ENCODE measurements at places on chromosomes 13 and 19.

DNA sequence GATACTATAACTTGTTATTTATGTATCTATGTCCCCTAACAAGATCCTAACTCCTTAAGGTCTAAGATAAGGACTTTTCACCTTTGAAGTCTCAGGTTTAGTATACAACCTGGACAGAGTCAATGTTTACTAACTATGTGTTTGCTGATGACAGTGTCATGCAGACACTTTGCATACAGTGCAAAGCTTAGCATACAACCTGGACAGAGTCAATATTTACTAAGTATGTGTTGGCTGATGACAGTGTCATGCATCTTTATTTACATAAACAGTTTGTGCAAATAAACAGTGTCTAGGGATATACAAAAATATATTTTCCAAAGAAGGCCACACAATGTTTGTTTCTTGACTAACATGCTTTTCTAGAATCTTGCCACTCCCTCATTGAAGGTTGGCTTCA lies 34.7 kb downstream of the DCT start:
- no peak for DNase-seq

GRCh38 chr13:75307370-75307949 lies 174.5 kb downstream of the TBC1D4 start:
- no peak for DNase-seq

GRCh38 chr19:40907968-40908735 lies 26.1 kb upstream of the CYP2A7 start:
- DNase-seq, result peak; percentile 6

- DNase-seq, result no peak
These were observed 5.3 kb upstream of the DOCK9 start for GRCh38 chr13:98983182-98983581.

GRCh38 chr13:86085890-86086289 lies 286.7 kb upstream of the SLITRK6 start:
- DNase-seq, result no peak

DNA sequence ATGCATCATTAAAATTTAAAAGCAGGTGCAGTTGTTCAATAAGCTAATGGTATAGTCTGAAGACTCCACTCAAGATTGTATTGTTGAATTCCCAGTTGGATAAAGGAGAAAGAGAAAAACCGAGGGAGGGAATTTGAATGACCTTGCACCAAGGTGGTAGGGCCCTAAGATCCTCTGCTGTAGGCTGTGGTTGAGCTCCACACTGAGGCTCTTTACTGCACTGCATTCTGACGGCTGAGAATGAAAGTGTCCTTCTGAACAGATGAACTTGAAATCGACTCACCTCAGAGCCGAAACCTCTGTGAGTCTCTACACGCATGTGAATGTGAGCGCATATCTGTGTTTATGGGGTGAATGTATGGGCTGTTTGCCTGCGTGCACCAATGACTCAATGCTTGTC lies 388.9 kb upstream of the DACH1 start:
- no peak for DNase-seq

GRCh38 chr19:3145909-3146676 lies 10.3 kb downstream of the GNA15 start:
- no peak for DNase-seq

- no peak for DNase-seq
These were observed 144.0 kb downstream of the KDM4B start for GRCh38 chr19:5112681-5113575.

- DNase-seq, result no peak
These were observed 5.7 kb upstream of the ZNF792 start for GRCh38 chr19:34969721-34970120.

DNA sequence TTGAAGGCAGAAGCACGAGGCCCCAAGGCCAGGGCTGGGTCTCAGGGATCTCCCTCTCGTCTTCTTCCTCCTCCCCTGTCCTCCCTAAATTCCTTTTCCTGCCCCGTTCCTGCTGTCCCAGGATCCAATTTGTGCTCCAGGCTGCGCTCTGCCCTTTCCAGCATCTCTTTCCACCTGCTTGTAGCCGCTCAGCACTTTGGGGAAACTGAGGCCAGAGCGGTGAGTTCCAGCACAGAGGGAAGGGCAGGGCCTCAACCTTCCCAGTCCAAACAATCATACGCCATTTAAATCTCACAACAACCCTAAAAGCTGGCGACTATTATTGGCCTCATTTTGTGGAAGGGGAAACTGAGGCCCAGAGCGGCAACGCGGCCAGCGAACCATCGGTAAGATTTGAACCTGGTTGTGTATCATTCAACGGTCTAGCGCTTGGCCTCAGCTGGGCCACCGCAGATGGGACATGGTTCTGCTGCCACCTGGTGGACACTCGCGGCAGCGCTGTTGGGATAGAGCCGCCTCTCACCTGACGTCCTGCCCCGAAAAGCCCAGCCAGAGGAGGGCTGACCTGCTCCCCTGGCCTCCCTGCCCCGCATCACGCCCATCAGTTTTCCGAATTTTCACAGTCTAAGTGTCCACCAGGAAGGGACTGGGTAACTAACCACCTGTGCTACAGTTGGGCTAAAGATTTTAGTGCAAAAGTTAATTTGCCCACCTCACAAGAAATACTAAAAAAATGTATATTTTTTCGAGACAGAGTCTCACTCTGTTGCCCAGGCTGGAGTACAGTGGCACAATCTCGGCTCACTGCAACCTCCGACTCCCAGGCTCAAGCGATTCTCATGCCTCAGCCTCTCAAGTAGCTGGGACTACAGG lies 4.2 kb upstream of the RPL18A start:
- peak; percentile 81 for DNase-seq

GRCh38 chr13:49571299-49572240 lies 13.8 kb downstream of the RCBTB1 start:
- DNase-seq, result no peak

DNA sequence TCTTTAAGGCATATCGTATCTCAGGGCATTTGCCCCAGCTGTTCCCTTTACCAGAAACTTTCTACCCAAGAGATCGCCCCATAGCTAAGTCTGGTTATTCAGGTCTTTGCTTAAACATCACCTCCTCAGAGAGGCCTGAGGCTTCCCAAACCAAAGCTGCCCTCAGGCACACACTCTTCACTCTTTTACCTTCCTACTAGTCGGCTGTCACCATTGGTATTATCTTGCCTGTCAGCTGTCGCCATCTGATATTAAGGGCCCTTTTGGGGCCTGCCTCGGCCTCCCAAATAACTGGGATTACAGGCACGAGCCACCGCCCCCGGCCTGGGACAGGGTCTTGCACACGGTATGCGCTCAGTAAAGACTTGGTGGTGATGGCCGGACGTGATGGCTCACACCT lies 1.0 kb downstream of the GADD45GIP1 start:
- no peak for DNase-seq

GRCh38 chr13:102461302-102461701 lies 59.5 kb upstream of the FGF14 start:
- DNase-seq, result no peak

GRCh38 chr19:35932291-35932936 lies 3.8 kb upstream of the LRFN3 start:
- no peak for DNase-seq

DNA sequence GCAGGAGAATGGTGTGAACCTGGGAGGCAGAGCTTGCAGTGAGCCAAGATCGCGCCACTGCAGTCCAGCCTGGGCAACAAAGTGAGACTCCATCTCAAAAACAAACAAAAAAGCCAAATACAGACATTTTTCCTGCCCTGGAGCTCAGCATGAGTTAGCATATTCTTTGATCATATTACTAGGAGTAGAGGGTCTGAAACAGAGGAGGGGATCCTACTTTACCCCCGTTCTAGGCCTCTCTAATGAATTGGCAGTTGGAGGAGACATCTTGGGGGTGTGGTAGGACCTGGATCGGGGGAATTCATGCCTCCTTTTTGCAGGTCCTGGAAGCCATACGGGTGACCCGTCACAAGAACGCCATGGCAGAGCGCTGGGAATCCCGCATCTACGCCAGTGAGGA lies 12.3 kb downstream of the MISP start:
- DNase-seq, result no peak

DNA sequence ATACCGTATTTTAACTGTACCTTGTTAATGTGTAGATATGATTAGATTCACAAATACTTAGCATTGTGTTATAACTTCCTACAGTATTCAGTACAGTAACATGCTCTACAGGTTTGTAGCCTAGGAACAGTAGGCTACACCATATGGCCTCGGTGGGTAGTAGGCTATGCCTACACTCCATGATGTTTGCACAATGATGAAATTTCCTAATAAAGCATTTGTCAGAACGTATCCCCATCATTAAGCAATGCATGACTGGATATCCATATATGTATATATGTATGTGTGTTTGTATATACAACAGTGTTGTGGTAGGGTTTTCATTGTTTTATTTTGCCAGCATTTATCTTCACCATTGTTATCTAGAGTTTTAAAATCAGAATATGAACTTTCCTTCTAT lies 119.4 kb downstream of the SLC7A1 start:
- no peak for DNase-seq

GRCh38 chr13:44287958-44288357 lies 85.7 kb upstream of the SERP2 start:
- DNase-seq, result no peak

DNA sequence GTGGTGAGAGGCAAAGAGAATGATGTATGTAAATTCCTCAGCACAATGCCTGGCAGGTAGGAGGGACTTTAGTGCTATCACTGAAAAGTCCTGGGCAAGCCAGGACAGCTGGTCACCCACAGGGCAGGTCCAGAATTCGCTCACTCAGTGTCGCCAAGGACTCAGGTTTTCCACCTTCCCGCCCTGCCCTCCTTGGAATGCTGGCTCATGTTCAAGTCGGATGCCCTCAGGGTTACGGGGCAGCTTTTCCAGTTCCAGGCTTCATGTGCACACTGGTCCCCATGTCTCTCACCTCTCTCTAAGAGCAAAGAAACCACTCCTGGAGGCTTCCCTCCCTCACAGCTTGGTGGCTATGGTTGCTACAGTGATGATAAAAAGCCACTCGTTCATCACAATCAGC lies 24.8 kb upstream of the NAXD start:
- DNase-seq, result no peak

GRCh38 chr19:13152974-13153568 lies 2.9 kb downstream of the IER2 start:
- peak; percentile 99 for DNase-seq

GRCh38 chr13:24911133-24911908 lies 147.4 kb downstream of the RNF17 start:
- DNase-seq, result no peak

- DNase-seq, result no peak
These were observed 91.7 kb downstream of the SERP2 start for GRCh38 chr13:44465318-44465717.

GRCh38 chr13:94968040-94968756 lies 255.9 kb upstream of the SOX21 start:
- DNase-seq, result no peak

GRCh38 chr19:39194832-39195542 lies 1.8 kb upstream of the NCCRP1 start:
- no peak for DNase-seq

GRCh38 chr19:19155495-19156219 lies 14.4 kb downstream of the MEF2B start:
- no peak for DNase-seq

- DNase-seq, result no peak
These were observed 77.0 kb downstream of the ZNF536 start for GRCh38 chr19:30449078-30449590.

DNA sequence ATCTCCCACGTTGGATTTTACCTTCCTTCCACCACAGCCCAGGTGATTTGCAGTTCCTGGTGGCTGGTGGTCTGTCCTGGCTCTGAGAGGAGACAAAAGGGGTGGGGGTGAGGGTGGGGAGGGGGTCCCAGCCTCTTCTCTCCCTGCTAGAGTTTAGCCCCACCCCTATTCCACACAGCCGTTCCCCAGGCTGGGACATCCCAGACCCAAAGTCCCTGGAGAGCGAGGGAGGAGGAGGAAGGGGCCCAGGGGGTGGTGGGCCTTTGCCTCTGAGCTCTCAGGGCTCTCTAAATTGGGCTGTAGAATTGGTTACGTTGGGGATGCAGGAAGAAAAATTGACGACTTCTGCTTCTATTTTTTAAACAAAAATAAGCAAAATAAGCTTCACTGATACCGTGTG lies 81.9 kb downstream of the SLC6A16 start:
- DNase-seq, result no peak

DNA sequence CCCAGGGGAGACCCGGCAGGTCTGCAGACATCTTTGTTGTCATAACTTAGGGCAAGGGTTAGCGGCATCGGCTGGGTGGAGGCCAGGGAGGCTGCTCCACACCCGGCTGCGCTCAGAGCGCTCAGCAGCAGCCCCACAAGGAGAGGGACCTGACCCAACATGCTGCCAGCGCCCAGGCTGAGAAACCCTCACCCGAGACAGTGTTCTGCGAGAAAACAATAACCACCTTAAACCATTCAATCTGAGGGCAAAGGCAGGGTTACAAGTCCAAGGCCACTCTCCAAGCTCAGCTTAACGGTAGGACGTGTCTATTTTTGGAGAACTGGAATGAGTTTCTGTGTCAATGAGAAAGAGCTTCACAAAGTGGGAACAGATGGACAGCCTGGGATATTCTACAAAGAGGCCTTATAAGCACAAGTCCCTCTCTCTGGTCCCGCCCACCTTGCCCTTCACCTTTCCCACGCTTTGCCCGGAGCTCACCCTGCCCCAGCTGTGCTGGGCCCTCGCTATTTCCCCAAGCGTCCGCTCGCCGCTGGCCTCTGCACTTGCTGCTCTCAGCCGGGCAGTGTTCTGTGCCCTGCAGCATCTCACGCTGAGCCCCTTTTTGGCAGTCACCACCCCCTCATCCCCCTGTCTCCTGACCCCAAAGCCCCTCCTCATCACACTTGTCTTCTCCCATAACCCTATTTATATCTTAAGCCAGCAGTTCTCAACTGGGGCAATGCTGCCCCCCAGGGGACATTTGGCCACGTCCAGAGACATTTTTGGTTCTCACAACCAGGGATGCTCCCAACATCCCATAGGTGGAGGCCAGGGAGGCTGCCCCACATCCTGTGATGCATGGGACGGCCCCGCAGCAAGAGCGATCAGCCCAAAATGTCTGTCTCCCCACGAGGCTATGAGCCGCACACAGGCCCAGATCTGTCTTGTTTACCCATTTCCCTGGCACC lies 17.6 kb downstream of the PPP1R12C start:
- no peak for DNase-seq

GRCh38 chr19:21028969-21029268 lies 8.5 kb downstream of the ZNF430 start:
- DNase-seq, result no peak

DNA sequence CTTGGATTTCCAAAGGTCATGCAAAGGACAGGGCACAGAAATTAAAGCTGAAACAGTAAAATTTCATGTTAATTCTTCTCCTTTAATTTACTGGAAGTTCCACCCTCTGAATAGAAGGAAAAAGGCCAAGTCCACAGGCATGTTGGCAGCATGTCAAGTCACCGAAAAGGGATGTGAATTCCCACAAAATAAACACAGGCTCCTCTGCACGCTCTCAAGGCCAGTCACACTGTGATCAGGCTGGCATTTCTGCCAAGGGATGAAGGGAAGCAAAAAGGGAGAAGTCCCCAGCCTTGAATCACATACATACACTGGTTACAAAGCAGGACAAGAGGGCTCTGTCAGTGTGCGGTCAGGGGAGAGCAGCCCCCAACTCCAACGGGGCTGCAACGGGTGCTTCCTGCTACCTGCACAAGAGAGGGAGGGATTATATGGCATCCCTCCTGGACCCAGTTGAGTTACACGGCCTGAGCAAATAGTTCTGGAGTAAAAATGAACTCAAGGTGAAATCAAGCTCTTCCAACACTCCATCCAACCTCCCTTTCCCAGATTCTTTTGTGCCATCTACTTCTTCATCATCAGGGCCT lies 6.9 kb downstream of the DCLK1 start:
- DNase-seq, result no peak

- no peak for DNase-seq
These were observed 369.4 kb downstream of the OLFM4 start for GRCh38 chr13:53398051-53398450.

GRCh38 chr19:32928806-32929205 lies 43.0 kb downstream of the CEP89 start:
- DNase-seq, result no peak
